Stimulated activated CD4-positive, alpha-beta T cell treated with anti-CD3 and anti-CD28 coated beads, TNF-alpha, amount 100 ng/mL, for 1 hour (primary cell): ENCODE measurements at places on chromosomes 7 and 10.
A peak's percentile ranks its signal among the peaks of the same experiment; 100 is the strongest.

- no peak for DNase-seq
Measured at GRCh38 chr10:112775381-112775780, 174.7 kb upstream of the TCF7L2 start.

- DNase-seq: no peak
Measured at GRCh38 chr10:23157239-23157681, 34.9 kb upstream of the PTF1A start.

- DNase-seq: no peak
Measured at GRCh38 chr7:141695803-141696289, 6.1 kb downstream of the DENND11 start.

GRCh38 chr7:139345042-139345441 lies 3.9 kb downstream of the FMC1 start:
- DNase-seq: no peak

- DNase-seq: no peak
Measured at GRCh38 chr10:35011771-35012191, 78.4 kb downstream of the CUL2 start.

GRCh38 chr10:49123981-49124950 lies 8.9 kb upstream of the VSTM4 start:
- no peak for DNase-seq

DNA sequence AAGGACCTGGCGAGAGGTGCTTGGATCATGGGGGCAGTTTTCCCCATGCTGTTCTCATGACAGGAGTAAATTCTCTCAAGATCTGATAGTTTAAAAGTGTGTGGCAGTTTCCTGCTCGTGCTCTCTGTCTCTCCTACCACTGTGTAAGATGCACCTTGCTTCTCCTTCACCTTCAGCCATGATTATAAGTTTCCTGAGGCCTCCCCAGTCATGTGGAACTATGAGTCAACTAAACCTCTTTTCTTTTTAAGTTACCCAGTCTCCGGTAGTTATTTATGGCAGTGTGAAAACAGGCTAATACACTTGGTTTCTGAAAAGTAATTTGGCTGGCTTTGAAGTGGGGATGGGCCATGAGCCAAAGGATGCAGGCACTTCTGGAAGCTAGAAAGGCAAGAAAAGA lies 268.0 kb upstream of the KAT6B start:
- DNase-seq: no peak

DNA sequence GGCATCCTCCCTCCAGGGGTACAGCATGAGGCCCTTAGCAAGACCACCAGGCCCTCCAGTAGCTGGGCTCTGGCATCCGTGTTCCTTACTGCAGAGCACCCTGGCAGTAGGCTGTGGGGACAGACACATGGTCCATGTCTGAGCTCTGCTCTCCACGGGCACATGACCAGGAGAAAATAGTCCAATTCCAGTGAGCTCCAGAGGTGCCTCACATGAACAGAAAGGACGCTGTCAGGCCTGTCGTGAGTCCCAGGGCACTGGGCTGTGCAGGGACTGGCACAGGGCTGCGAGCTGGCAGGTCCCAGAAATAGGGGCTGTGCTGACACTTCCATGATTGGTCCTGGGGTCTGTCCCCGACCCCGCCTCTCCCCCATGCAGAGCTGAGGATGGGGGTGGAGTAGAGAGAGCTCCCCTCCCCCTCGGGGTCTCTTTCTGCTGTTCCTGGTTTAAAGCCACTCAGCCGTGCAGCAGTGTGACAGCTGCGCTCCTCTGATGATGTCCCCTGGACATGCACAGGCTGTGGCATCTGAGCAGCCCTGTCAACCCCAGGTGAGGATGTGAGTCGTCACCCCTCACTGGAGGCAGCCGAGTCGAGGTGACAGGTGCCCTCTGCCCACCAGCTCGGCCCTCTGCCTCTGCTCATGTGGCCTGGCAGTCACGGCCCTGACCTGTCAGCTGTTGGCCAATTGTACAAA lies 25.2 kb upstream of the ZNF488 start:
- DNase-seq: no peak

- peak; percentile 43 for DNase-seq
Measured at GRCh38 chr10:109883859-109884771, 39.2 kb downstream of the XPNPEP1 start.

DNA sequence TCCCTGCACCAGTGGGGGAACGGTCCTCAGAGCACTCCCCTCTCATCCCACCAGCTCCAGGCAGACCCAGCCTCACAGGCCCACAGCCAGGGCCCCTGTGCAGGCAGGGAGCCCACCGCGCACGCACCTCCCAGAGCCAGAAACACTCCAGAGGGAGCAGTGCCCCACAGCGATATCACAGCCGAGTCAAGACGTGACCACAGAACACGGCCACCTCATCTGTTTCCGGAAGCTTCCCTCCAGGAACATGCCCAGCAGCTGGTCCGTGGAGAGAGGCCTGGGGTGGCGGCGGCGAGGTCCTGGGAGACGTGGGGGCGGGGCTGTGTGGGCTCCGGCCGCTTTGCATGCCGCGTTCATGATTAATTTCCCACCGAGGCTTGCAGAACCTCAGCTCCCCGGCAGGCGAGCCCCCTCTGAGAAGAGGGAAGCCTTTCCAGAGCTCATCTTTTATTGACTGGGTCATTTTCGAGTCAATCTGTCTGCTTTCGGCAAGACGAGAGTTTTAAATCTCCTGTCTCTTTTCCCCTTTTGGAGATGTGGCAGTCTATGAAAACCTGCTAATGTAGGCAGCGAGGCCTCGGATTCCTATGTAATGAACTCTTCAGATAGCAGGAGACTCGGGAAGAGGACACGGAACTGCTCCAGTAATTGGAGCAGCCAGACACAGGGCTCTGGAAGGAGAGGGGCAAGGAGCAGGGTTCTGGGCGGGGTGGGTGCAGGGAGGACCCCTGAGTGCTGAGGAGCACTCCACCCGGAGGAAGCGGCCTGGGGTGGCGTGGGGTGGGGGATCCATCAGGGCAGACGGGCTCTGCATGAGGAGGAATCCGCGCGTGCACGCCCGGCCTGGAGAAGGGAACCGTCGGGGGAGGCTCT lies 242.8 kb downstream of the ELFN1 start:
- no peak for DNase-seq

DNA sequence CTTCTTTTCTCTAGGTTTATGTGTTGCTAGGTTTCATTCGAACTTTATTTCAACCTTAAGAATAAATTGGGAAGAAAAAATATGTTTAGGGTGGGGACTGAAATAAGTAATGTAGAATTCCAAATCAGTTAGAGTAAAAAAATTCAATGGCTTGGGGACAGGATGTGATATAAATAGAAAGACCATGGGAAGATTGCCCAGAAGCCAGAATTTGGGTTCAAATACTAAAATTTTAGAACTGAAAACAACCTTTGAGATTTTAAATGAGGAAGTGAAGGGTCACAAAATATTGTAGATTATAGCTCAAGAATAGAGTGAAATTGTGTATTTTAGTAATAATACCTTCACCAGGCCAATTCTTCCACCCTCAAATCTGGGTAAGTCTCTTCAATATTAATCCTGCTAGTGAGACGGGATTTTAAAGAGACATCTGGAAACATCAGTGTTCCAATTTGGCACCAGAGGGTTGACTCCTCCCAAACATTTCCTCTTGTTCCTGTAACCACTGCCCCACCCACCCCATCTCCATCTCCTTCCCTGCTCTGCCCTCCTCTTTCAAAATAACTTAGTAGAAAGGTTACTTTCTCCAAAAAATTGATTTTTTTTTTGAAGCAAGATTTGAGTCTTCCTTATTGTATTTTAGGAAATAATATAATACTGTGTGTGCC lies 51.3 kb upstream of the FAM3C start:
- no peak for DNase-seq

DNA sequence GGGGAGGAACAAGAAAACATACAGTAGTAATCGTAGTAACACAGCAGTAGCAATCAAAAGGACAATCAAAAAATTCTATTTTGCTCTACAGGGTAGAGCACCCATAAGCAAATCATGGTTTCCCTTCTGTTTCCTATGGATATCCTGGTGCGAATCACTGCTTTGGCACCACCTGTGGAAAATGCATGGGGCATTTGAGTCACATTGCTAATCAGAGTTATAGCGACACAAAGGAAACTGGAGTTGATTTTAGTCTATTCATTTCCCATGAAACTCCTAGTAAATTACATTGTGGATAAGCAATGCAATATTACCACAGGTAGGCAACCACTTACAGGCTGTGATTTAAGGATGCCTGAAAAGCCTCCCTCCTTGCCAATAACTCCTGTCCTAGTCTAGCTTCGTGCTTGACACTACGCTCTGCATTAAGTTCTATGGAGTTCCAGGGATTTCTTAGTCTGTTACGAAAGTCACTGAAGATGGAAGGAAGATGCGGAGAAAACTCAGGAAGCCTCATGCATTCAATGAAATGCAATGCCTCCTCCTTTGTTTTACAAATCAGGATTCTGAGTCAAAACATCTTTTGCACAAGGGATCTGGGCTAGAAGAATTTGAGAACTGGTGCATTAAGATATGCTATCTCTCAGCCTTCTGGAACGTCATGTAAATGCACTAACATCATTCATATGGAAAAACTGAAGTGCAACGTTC lies 188.4 kb downstream of the DGKI start:
- DNase-seq: no peak

GRCh38 chr10:44786286-44786850 lies 124.8 kb upstream of the TMEM72 start:
- DNase-seq: no peak
